ENCODE measurements at places on chromosomes 12 and 14.

DNA sequence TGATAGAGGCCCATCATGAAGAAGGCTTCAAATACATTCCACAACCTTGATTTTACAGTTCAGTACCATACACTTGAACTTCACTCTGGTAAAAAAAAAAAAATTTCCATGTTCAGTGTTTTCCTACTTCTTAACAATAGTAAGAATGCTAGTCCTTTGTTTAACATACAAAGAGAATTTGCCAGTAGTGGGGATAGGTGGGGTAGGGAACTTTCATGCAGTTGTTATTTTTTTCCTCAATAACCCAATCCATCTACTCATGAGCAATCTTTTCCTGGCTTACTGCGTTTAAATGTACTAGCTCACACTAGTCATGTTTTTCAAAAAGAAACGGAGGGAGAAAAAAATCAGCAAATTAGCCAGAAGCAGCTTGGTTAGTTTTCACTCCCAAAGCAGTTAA, 206.1 kb downstream of the PRKD1 start:
- DNase-seq = no peak

GRCh38 chr12:107859367-107859766, 84.9 kb downstream of the ASCL4 start:
- DNase-seq = no peak

GRCh38 chr14:68771631-68772030, 21.2 kb downstream of the ZFP36L1 start:
- DNase-seq = no peak

DNA sequence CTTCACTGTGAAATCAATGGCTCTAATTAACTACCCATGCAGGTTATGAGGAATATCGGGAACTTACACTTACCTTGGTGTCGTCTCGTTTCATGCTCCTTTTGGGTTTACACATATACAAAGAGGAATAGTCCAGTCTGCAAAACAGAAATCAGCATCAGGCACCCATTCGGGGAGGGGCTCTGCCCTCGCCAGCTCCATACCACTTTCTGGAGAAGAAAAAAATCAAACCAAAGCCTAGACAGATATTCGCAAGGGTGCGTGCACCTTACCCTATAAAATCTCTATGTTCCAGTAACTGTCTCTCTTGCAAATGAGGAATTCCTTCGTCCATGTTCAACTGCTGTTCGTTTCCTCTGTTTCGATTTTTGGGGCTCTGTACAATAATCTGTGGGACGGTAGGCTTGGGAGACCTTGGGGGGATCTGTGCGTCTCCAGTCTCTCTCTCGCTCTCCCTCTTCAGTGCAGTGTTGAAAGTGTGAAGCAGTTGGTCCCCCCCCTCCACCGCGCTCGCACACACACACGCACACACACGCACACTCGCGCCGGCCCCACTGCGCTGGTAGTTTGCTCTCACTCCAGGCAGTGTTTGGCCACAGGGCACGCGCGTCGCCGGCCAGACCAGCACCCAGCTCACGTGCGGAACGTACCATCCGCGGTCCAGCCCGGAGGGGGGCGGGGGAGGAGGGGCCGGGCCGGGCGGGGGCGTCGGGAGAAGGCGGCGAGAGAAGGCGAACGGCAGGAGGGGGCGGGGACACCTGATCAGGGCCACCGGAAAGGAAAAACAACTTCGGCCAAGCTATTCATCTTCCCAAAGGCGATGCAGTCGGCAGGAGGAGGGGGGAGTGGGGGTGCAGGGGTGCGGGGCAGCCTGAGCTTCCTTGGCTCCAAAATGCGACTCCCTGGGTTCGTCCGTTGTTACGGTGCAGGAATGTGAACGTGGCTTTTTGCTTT, at the start of gene BHLHE41:
Gene BHLHE41 (minus strand): TSS at position 592 of the 954 bp plus-strand sequence. CDS start 258 bp downstream, at position 334.
- no peak for DNase-seq

DNA sequence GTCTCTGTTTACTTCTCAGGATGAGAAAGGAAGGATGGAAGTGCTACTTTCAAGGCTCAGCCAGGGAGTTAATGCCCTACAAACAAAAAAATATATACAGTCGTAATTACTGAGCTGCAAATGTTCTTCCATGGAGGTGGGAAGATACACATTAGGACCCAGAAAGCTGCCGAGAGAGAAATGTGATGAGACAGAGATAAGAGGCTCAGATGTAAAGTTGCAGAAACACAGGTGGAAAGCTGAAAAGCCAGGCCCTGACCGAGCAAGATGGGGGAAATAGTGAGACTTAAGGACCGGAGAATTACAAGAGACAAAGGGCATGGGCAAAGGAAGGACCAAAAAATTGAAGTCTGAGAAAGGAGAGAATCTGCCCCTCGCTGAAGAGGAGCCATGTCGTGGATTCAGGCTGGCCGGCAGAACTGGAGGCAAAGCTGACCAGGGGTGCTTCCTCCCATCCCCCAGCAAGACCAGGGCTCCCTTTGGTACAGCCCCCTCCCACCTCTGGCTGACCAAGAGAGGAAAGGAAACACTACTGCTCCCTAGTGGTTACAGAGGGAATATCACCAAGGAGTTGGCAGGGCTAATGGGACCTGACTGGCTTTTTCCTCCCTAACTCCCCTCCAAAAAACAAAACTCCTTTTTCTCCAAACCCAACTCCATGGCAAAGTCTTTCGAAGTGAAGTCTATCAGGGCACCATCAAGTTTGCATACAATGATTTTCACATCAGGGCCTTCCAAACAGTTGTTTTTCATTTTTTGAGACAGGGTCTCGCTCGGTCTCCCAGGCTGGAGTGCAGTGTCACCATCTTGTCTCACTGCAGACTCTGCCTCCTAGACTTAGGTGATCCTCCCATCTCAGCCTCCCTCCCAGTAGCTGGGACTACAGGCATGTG, 12.1 kb downstream of the ZFHX2 start:
- DNase-seq = no peak

GRCh38 chr12:118034429-118035189, 18.1 kb downstream of the RFC5 start:
- DNase-seq = no peak
